ENCODE measurements at places on chromosomes 16 and 17.
A peak's percentile ranks its signal among the peaks of the same experiment; 100 is the strongest.

- H3K36me3 ChIP-seq: no peaks in the 10 kb centered on the region
- no peak for DNase-seq
- H3K27me3 ChIP-seq: no peaks in the 10 kb centered on the region
- H3K4me3 ChIP-seq: no peak overlapping the region
Observed at GRCh38 chr16:13158427-13158826, 257.0 kb downstream of the SHISA9 start.

GRCh38 chr16:70568601-70569237, 45.1 kb downstream of the SF3B3 start:
- H3K36me3 ChIP-seq: peaks cover 100% of the 10 kb centered on the region
- no peak overlapping the region for H3K27ac ChIP-seq
- DNase-seq: no peak
- H3K4me3 ChIP-seq: no peak overlapping the region
- H3K27me3 ChIP-seq: no peaks in the 10 kb centered on the region
- no peaks in the 10 kb centered on the region for H3K4me1 ChIP-seq

DNA sequence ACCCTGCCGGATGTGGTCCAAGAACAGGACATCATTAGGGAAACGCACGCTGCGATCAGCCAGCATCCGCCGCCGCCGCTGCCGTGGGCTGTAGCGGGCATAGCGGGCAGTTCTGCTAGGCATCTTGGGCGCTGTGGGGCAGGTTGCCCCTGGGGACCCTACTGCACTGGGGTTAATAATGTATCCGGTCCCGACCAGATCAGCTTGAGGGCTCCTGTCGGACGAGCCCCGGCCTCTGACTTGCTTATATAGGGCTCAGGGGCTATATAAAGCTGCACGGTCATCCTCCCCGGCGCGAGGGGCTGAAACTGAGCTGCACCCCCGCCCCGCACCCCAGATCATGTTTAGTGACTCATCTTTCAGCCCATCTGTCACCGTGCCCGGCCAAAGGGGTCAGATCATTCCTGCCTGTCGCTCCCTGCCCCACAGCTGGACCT, at the start of gene PPP1R27:
Gene PPP1R27 (minus strand): TSS at position 220 of the 437 bp plus-strand sequence. CDS start 97 bp downstream, at position 123.
- peaks cover 15% of the 10 kb centered on the region for H3K4me1 ChIP-seq
- DNase-seq: no peak
- no peaks in the 10 kb centered on the region for H3K36me3 ChIP-seq
- H3K4me3 ChIP-seq: peak within 1 kb of the TSS; percentile 88

- H3K4me1 ChIP-seq: peaks cover 10% of the 10 kb centered on the region
- no peaks in the 10 kb centered on the region for H3K36me3 ChIP-seq
- DNase-seq: no peak
- H3K27me3 ChIP-seq: no peaks in the 10 kb centered on the region
Observed at GRCh38 chr17:28228986-28229729, 89.8 kb upstream of the TMEM97 start.

GRCh38 chr16:88792078-88792550, 7.1 kb upstream of the PIEZO1 start:
- no peaks in the 10 kb centered on the region for H3K27me3 ChIP-seq
- H3K27ac ChIP-seq: no peak overlapping the region
- DNase-seq: no peak

GRCh38 chr16:22144520-22144919, 17.8 kb upstream of the SDR42E2 start:
- H3K27ac ChIP-seq: no peak overlapping the region
- H3K36me3 ChIP-seq: no peaks in the 10 kb centered on the region
- no peaks in the 10 kb centered on the region for H3K4me1 ChIP-seq
- no peaks in the 10 kb centered on the region for H3K27me3 ChIP-seq
- no peak for DNase-seq

Data from H1 (cell line).